ENCODE measurements at places on chromosomes 16 and 17. TPM values are rescaled to one million over a fixed set of nuclear protein-coding genes. Genes with fewer than 3 reads are reported as not detected.

DNA sequence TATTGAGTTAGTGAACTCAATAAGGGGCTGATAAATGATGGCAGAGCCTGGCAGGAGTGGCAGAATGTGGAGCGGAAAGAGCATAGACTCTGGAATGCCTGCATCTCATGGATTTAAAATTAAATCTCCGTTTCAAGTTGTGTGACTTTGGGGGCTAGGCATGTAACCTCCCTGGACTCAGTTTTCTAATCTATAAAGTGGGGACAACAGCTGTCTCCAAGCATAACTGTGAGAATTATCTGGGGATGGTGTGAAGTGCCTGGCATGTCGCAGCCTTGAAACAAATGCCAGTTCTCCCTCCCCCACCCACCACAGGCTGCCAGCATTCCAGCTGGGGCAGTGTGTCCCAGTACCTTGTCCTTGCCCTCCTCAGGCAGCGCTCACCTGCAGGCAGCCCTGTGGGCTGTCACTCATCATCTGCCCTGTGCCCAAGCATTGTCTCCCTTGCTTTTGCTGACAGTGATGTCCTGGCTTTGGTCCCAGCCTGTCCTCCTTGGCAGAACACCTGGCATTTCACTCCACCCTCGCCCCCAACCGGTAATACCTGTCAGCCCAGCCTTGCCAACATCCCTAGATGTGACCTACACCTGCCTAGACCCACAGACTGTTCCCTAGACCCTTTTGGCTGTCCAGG lies 129.6 kb downstream of the MRM1 start:
- peak; percentile 34 for DNase-seq

DNA sequence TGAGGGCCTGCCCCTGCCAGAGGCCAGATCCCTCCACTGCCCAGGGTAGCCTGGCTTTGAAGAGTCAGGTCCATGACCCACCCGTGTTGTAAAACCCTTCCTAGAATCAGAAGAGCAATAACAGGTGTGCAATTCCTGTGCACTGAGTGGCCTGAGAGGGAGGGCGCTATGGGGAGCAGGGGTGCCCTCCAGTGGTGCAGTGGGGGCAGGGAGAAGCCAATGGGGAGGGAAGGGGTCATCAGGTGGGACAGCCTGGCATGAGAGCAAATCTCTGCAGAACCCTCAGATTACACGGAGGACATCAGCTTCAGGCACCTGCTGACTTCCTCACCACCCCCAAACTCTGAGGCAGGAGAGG lies 72.9 kb upstream of the ZNF469 start:
- no peak for DNase-seq

GRCh38 chr17:19384723-19385391 lies 2.1 kb downstream of the MFAP4 start:
- DNase-seq, result peak; percentile 95

DNA sequence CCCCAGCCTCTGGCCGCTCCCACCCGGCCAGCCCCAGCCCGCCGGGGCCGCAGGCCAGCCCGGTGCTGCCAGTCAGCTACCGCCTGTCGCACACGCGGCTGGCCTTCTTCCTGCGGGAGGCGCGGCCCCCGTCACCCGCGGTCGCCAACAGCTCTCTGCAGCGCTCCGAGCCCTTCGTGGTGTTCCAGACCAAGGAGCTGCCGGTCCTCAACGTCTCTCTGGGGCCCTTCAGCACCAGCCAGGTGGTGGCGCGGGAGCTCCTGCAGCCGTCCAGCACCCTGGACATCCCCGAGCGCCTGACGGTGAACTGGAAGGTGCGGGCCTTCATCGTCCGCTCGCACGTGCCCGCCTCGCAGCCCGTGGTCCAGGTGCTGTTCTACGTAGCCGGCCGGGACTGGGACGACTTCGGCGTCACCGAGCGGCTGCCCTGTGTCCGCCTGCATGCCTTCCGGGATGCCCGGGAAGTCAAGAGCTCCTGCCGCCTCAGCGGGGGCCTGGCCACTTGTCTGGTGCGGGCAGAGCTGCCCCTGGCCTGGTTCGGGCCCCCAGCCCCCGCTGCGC lies 46.8 kb downstream of the TMEM132E start:
- DNase-seq, result no peak

GRCh38 chr17:34764716-34765115 lies 185.3 kb downstream of the TMEM132E start:
- no peak for DNase-seq

GRCh38 chr17:28534740-28535375 lies 17.6 kb downstream of the UNC119 start:
- no peak for DNase-seq

DNA sequence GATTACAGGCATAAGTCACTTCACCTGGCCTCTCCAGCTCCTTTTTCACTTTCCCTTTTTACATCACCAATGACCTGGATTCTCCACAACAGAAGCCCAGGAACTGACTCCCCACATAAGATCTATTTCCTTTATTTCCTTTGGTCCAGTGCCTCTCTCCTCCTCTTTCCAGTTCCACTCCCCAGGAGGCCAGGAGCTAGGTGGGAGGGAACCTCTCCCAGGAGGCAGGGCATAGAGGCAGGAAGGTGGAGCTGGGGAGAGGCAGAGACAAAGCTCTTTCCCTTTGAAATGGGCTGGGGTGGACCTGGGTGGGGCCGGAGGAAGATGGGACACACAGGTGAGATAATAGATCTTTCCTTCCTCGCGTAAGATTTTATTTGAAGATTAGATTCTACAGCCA lies 318.3 kb upstream of the TNRC6C start:
- DNase-seq, result no peak

DNA sequence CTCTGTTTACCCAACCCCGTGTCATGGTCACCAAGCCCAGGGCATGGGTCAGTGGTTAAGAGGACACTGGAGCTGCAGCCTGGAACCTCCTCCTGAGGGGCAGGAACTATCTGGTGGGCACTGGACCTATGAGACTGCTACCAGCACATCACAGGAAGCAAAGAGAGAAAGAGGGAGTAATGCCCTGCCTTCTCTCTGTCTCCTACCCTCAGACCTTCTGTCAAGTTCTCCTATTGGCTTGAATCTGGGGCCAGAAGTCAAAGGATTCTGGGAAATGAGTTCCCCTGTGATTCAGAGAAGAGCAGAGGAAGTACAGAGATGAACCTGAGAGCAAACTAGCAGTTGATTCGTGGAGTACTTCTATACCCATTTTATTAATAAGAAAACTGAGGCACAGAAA lies 123.0 kb upstream of the GNAO1 start:
- no peak for DNase-seq

DNA sequence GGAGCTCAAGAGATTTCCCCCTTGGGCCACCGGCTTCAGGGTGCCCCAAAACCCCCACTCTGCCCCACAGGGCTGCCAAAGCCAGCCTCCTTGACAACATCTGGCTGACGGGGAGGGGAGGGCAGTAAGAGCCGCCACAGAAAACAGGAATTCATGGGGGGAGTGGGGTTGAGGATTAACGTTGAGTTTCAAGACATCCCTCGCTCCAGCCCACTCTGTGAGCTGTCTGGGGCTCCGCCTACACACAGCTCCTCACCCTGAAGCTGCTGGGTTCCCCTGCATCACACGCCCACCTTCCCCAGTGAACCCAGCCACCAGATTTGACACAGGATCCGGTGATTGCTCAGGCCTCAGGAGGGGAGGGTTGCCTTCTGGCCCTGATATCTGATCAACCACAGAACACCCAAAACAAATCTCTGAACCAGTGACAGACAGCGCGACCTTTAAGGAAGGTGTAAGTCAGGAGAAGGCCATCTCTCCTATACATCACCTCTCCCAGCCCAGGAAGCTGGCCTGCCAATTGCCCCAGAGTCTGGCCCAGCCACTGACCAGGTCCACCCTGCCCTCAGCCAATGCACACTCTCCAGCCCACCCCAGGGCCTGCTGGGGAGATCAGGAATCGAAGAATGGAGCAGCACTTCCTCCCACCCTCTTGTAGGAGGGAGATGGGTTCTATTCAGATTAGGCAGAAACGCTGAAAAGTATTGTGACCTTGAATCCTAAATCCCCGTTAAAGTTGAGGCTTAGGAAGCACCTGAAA lies 132.1 kb downstream of the CLEC16A start:
- DNase-seq, result peak; percentile 57

DNA sequence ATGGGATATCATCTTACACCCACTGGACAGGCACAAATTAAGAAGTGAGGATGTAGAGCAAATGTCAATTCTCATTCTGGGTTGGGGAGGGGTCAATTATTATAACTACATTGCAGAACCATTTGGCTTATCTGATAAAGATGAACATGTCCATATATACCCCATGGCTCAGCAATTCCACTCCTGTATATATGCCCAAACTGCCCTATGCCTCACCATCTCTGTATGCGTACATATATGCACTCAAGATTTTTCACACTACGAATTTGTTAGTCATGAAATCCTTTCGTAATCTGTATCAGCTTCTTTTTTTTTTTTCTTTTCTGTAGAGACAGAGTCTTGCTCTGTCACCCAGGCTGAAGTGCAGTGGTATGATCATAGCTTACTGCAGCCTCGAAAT lies 20.8 kb upstream of the CNEP1R1 start:
- no peak for DNase-seq

DNA sequence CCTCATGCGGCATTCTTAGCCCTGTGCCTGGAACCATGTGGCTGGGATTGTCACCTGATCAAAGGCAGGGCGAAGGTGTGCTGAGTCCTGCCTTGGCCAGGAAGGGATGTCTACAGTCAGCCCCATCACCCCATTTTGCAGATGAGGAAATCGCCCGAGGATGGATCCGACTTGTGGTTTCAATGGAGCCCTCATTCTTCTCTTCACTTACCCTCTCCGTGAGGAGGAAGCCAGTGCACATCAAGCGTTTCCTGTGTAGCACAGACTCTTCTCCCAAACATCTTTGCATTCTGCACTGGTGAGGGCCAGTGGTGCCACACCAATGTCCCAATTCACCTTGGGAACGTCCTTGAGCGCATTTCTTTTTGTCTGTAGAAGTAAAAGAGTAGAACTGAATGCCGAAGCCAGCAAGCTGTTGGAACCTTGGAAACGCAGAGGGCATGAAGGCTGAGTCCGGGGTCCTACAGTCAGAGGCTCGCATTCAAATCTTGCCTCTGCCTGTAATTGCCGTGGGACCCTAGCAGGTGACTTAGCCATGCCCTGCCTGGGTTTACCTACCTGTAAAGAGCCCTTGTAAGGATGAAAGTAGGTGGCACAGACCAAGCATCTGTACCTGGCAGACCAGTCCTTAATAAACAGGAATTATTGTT lies 85.4 kb downstream of the IRF8 start:
- peak; percentile 28 for DNase-seq

- DNase-seq, result peak; percentile 95
Observed at GRCh38 chr16:69848637-69849545, 86.8 kb downstream of the WWP2 start.

GRCh38 chr16:54022362-54022761 lies 264.2 kb downstream of the IRX3 start:
- DNase-seq, result no peak

DNA sequence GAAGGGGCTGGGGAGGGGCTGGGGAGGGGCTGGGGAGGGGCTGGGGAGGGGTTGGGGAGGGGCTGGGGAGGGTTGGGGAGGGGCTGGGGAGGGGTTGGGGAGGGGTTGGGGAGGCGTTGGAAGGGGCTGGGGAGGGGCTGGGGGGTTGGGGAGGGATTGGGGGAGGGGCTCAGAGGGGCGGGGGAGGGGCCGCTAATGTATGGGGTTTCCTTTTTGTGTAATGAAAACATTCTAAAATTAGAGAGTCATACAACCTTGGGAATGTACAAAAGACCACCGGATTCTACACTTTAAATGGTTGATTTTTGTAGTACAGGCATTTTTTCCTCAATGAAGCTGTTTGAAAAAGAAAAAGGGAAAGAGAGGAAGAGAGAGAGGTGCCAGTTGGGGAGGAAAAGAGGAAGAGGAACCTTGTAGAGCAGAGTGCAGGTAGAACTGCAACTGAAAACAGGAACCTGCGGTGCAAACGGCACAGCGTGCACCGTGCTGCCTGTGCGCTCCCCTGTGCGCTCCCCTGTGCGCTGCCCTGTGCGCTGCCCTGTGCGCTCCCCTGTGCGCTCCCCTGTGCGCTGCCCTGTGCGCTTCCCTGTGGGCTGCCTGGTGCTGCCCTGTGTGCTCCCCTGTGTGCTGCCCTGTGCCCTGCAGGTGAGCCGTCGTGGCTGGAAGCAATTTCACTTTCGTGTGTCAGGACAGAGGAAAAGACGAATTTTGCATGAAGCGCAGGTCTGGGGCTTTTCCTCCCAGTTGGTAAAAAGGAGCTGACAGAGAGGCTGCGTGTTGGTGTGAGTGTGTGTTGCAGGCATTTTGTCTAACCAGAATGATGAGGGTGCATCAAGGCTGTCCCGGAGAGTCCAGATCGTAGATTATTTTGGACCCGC lies 40.8 kb downstream of the METRNL start:
- DNase-seq, result peak; percentile 84

GRCh38 chr16:62363501-62363900 lies 327.3 kb upstream of the CDH8 start:
- DNase-seq, result no peak

DNA sequence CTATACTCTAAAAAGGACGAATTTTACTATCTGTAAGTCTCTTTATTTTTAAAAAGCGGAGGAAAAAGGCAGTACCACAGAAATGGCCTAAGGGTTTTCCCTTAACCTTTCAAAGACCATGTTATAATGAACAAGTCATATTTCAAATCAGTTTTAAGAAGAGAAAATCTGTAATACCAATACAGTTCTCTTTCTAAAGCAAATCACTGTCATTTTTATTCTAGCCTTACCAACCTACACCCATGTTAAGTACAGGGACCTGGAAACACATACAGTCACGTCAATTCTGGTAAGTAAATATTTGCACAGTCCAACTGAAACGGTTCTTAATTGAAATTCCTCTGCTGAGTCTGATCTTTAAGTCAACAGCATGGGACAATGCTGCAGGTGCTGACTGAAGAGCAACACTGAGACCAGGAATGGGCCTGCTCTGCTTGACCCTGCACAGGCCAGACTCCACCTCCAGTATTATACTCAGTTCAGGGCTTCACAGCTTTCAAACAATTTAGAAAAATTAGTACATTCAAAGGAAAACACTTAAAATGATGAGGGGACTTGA lies 20.2 kb downstream of the MBTPS1 start:
- no peak for DNase-seq

- DNase-seq, result no peak
Observed at GRCh38 chr16:58459344-58460218, 40.4 kb upstream of the NDRG4 start.

DNA sequence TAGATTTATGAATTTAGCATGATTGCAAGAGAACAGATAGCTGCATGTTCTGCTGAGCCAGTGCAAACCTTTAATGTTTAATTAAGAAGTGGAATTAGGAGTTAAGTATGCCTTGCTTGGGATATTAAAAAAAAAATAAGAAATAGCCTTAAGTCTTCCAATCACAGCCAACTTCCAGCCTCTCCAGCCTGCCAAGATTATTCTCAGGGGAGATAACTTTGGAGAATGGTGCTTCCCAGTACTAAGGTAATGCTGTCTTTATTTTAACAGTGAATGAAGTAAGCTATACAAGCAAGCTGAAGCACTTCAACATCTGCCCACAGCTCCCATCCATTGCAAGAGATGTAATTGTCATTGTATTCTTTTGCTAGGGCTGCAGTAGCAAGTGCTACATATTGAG lies 389.5 kb upstream of the ASIC2 start:
- DNase-seq, result no peak

- no peak for DNase-seq
Observed at GRCh38 chr17:3641014-3641413, 4.5 kb downstream of the CTNS start.

Gene SYT17
- 1.2 TPM for total RNA-seq

Gene ACE
- total RNA-seq, result 9.9 TPM

Gene NEUROD2
- total RNA-seq, result not detected

Gene SKAP1
- 1.1 TPM for total RNA-seq

Gene FZD2
- total RNA-seq, result 12.6 TPM

Gene HOXB8
- total RNA-seq, result 0.93 TPM

Gene NTN1
- total RNA-seq, result 15.4 TPM

Gene MAP2K6
- 2.2 TPM for total RNA-seq

Gene SMCR8
- total RNA-seq, result 11.9 TPM

Measured in posterior vena cava (tissue), 2 donors.